ENCODE measurements at places on chromosomes 5 and 9.
A peak's percentile ranks its signal among the peaks of the same experiment; 100 is the strongest.

- DNase-seq, result no peak
Measured at GRCh38 chr9:18969128-18969527, 63.9 kb downstream of the SAXO1 start.

- no peak for DNase-seq
Measured at GRCh38 chr5:132457371-132458225, 33.0 kb downstream of the IRF1 start.

- no peak for DNase-seq
Measured at GRCh38 chr9:93644397-93645088, 68.2 kb downstream of the PHF2 start.

- no peak for DNase-seq
Measured at GRCh38 chr5:29719171-29719570, 1474.3 kb upstream of the CDH6 start.

DNA sequence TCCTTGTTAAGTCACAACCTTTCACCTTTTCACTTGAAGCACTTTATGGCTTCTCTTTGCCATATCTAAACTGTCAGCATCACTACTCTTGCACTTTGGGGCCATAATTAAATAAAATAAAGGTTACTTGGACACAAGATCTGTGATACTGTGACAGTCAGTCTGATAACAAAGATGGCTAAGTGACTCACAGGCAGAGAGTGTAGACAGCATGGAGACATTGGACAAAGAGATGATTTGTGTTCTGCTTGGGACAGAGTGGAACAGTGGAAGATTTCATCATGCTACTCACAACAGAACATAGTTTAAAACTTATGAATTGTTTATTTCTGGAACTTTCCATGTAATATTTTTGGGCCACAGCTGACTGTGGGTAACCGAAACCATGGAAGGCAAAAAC is 81.7 kb upstream of the SMC5 start:
- no peak for DNase-seq

DNA sequence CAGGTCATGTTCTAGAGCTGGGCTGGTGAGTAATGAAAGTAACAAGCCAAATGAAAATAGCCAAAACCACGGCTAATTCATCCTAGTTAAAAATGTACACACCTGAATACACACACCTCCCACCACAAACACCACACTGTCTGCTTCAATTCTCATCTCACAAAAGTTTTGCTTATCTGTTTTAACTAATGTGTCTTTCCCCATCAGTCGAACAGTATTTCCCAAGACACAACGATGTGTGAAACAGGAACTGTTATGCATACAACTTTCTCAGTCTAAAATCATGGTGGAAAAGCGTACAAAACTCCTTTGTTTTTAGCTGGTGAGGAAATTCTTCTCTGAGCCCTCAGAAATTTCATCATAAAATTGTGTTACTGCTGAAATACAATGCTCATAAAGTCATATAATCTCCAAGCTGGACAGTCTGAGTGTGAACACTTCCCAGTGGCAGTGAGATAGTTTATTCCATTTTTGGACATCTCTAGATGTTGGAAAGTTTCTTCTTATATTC is 242.4 kb downstream of the EFNA5 start:
- no peak for DNase-seq

GRCh38 chr5:6510132-6510531 is 61.5 kb downstream of the UBE2QL1 start:
- DNase-seq, result no peak

GRCh38 chr9:127129073-127129717 is 6.8 kb upstream of the ANGPTL2 start:
- DNase-seq, result no peak

DNA sequence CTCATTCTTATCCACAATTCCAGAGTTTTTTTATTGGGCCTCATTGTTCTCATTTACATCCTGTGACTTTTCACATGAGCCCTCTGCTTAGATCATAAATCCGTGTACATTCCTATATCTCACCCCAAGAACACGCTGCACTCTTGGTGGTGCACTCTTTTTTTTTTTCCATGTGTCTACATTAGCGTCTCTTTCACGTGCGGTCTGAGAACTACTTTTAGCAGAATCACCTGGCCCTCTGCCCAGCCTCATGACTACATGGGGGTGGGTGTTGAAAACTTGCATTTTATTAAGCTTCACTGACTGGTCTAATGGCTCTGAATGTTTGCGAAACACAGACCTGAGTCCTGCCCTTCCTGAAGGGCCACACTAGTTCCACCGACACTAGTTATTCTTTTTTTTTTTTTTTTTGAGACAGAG is 18.6 kb downstream of the C9orf57 start:
- DNase-seq, result no peak

DNA sequence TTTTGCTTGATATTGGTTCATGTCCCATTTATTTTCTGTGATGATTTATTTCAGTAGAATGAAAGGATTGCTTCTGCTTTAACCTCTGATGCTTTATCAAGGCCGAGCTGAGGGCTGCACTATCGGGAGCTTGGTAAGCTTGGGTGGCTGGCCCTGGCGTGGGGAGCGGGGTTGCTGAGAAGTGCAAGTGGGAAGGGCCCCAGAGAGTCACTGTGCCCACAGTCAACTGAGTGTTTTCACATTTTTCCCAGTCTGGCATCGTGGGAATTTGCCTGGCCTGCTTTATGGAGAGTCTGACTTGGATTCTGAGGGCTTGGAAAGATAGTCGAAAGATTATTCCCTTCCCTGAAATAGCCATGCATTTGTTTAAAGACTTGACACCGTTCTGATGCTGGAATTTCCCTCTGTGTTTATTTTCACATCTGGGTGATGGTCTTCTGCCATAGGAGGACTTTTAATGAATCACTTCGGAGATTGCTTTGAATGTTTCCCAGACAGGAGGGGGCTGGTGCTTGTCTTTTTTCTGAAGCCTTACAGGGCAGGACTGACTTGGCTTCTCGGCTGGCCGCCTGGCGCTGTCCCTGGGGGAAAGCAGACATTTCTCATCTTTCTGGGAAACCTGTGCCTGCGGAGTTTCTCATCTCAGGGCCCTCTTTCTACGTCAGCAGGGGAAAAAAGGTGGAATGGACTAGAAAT is 139.0 kb downstream of the BOD1 start:
- DNase-seq, result no peak

DNA sequence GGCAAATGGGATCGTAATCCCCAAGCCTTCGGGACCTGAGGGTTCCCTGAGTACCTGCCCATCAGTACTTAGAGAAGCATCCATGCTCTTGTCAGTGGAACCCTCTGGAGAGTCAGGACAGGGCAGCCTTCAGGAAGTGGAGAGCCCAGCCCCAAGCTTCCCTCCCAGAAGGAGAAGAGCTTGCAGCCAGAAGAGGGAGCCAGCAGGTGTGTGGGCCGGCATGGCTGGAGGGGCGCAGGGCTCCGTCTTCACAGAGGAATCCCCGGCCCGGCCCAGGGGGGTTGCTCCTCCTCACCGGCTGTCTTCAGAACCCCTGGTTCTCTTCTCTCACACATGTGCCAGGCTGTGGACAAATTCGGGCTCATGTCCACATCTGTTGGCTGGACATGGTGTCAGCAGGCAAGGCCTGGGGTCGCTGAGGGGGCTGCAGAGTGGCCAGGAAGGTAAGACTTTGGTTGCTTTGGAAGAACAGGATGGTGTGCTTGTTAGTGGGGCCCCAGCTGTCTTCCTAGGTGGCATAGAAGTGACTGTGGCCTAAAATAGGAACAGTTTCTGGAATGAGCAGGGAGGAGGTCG is 58.9 kb upstream of the RXRA start:
- no peak for DNase-seq

DNA sequence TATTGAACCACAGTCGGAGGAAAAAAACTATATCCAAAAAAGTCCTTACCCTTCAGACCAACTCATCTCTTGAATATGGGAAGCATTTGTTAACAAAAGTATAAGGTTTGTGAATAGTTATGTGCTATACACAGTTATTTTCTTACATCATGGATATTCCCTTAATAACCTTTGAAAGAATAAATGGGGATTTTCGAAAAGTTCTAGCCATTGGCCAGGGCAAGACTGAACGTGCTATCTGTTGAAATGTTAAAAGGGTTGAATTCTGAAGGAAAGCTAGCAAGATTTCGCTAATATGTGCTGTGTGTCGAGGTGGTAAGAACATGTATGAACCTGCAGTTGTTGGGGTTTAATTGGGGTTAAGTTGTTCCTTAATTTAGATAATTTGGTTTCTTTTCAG is 140.8 kb downstream of the SMARCA2 start:
- DNase-seq, result no peak

GRCh38 chr5:134133188-134133994 is 18.9 kb downstream of the TCF7 start:
- DNase-seq, result no peak

- DNase-seq, result no peak
Measured at GRCh38 chr5:138339091-138339456, 1.0 kb downstream of the FAM53C start.

DNA sequence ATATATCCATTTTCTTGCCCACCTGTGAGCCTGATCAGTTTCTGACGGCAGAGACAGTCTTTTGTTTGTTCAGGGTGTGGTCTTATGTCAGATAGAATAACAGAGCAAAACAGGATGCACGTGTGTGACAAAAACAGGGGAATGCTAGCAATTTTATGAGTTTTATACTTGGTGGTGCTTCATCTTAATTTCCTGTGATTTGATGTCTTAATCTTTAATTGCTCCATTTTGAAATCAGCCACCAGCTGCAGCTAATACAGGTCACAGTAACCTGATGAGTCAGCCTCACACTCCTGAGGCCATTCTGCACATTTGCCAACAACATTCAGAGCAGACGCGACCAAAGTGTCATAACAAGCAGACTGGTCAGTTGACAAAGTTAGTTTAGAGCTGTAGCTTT is 42.3 kb upstream of the JMY start:
- no peak for DNase-seq

DNA sequence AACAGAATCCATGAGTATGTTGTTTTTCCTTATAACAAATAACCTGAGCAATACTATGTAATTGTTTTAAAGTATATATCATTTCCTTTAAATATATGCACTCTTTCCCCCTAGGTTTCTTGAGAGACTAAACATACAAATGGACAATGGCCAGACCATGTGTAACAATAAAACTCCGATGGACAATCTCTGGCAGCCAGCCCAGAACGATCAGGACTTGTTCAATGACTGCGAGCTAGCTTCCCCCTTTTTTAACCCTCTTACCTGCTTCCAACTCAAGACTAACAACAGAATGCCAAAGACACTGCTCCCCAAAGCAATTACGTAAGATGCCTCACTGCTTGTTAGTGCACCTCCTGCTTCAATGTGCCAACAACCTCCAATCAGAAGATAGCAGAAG is 94.9 kb downstream of the HTR4 start:
- DNase-seq, result no peak

- no peak for DNase-seq
Measured at GRCh38 chr9:18564018-18564880, 90.3 kb downstream of the ADAMTSL1 start.

- DNase-seq, result no peak
Measured at GRCh38 chr5:172647352-172648012, 6.4 kb downstream of the NEURL1B start.

DNA sequence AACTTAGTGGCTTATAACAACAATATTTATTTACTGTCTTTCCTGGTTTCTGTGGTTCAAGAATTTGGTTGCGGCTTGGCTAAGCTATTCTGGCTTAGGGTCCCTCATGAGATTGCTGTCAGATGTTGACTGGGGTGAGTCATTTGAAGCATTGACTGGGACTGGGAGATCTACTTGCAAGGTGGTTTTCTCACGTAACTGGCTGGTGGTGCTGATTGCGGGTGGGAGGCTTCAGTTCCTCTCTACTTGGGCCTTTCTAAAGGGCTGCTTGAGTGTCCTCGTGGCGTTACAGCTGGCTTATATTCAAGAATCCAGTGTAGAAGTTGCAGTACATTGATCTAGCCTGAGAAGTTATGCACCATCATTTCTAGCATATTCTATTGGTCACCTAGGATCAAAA is 218.5 kb upstream of the ELAVL2 start:
- no peak for DNase-seq

GRCh38 chr5:124050120-124050770 is 538.3 kb downstream of the CSNK1G3 start:
- no peak for DNase-seq

GRCh38 chr9:95249986-95250385 is 67.5 kb downstream of the FANCC start:
- peak; percentile 28 for DNase-seq

DNA sequence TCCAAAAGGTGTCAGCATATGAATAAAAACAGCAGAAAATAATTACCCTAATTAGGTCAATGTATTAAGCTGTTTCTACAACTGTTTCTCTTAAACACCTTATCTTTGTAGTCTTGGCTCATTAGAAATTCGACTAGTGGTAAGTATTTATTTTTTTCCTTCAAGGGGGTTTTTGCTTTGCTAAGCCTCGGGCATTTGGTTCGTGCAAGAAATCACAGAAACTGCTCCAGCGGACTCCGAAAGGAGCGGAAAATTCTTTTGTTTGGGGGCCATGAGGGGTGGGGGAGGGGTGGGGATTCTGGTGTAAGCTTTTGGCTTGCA is 757 bp downstream of the ZBED3 start:
- peak; percentile 47 for DNase-seq

- DNase-seq, result no peak
Measured at GRCh38 chr5:175211956-175212756, 231.8 kb downstream of the DRD1 start.
